Activated gamma-delta T cell treated with anti-CD3 and anti-CD28 coated beads, Interleukin-2, amount 50 U/mL, for 16 hours (primary cell): ENCODE measurements at places on chromosomes 4 and X.

DNA sequence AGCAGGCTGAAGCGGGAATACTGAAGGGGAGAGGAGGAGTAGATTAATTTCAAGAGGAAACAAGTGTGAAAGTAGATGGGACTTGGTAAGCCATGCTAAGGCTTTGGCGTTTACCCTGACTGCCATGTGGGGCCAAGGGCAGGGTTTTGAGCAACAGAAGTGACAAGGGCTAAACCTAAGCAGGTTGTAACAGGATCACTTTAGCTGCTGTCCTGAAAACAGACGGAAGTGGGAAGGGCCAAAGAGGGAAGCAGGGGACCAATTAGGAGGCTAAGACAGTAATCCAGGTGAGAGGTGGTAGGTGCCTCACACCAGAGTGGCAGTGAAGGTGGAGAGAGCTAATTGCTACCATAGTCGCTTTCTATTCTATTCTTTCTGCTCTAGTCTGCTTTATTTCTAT lies 166.5 kb downstream of the PJA1 start:
- DNase-seq = no peak

DNA sequence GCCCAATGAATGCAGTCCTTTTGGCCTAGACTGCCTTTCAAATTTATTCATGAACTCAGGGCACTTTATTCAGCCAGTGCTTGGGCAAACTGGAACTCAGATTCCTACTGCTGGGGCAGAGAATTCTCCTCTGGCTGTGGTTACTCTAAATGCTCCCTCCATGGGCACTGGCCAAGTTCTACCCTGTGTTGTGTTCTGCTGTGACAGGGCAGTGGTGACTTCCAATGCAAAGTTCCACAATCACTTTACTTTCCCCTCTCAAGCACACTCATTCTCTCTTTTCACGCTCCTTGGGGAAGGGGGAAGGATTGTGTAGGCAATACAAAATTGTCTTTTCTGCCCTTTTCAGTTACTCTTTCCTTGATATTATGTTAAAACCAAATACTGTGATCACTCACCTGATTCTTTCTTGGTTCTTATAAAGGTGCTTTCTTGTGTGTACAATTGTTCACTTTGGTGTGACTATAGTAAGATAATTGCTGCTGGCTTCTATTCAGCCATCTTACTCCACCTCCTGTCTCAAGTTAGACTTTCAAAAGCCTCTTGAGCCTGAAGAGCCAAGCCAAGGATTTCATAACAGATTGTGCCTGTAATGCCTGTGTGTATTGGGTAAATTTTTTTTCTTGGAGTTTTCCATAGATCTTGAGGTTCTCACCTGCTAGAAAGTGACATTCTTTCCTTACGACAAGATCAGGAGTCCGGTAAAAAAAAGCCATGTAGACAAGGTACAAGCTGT lies 1078.6 kb downstream of the FAM133A start:
- no peak for DNase-seq

- no peak for DNase-seq
These were observed 49.4 kb upstream of the ENOX2 start for GRCh38 chrX:130952266-130953043.

DNA sequence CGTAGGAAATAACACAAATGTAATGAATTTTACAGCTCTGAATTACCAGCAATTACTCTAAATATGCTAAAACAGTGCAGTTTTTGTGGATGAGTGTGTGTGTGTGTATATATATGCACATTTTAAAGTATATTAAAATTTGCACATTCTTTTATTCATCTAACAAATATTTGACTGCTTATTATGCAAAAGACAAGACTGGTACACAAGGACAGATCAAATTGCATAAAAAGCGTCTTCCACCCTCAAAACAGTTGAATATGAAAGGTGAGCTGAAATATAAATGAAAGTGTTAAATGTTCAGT lies 13.9 kb downstream of the ZAR1 start:
- no peak for DNase-seq

DNA sequence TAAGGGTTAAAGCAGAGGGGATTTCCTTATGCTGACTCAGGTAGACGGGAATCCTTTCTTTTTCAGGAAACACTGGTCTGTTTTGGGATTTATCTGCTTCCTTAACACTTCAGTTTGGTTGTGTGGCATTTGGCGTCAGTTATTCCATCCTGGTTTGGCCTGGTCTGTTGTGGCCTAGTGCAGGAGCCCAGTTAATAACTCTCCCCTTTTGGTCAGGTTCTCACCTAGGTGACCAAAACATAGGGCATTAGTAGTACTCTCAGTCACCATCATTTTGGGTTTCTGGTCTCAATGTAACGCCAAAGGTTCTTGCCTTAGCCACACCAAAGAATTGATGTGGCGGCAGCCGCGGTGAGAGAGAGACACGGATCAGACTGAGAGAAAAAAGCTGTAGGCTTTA lies 39.7 kb upstream of the IL9R start:
- DNase-seq = no peak

- DNase-seq = no peak
These were observed 605.2 kb upstream of the EPHA5 start for GRCh38 chr4:66275411-66276038.

DNA sequence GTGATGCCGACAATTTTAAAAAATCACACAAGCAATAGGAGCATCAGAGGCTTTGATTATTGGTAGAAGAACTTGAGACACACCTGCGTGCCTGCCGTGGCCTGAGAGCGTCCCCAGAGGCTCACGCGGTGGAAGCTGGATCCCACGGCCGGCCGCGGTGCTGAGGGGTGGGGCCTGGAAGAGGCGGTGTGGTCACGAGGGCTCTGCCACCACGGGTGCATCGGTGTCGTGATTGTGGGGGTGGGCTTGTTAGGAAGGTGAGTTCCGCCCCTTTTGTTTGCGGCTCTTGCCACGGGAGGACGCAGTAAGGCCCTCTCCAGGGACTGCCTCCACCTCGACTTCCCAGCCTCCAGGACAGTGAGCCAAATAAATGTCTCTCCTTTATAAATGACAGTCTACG lies 77.2 kb upstream of the ADRA2C start:
- DNase-seq = no peak

DNA sequence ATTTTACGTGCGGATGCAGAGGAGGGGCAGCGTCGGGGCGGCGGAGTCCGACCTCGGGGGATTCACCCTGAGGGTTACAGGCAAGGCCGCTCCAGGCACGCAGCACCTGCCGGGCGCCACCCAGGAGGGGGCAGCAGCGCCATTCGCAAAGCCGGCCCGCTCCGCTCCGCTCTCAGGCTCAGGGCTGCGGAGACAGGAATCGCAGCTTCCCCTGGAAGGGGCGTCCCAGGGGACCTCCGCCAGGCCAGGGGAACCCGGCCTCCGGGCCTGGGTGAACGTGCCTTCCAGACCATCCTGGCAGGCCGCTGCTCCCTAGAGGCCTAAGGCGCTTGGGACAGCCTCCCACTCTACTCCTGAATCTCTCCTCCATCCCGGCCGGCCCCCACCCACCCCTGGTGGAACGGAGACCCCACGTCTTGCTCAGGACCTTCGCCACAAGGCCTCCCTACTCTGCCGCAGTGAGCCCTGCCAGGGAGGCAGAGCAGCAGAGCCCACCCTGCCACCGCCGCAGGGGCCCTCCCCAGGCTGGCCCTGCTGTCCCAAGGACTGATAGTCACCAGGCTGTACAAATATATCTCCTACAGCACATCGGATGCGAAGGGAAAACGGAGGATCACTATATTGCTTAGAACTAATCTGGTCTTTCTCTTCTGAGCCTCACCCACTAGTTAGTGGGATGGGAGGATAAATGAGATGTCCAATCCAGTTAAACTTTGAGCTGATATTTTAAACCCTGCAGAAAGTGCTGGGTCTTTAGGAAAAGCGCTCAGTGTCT lies 115.0 kb downstream of the SMIM20 start:
- peak; percentile 52 for DNase-seq

DNA sequence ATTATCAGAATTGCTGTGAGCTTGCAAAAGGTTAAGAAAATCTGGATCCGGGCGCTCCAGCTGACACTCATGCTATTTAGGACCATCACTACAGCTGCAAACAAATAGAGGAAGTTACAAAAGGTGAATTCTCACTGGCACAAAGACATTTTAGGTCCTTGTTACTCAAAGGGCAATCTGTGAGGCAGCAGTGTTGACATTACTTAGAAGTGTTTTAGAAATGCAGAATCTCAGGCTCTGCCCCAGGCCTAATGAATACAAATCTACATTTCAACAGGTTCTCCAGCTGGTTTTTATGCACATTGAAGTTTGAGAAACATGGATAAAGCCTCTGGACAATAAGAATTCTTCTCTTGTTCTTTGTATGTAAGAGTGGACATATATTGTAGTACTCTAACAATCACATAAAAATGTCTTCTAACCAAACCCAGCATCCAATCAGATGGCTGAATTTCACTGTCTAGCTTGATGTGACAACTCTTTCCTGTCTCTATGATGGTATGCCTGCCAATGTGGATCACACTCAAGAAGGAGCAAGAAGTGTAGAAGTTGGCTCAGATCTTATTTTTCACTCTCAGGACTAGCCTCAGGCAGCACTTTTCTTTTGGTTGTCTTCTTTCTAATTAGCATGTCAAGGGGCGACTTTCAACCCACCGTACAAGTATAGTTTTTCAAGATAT lies 18.8 kb downstream of the SLC7A11 start:
- no peak for DNase-seq

DNA sequence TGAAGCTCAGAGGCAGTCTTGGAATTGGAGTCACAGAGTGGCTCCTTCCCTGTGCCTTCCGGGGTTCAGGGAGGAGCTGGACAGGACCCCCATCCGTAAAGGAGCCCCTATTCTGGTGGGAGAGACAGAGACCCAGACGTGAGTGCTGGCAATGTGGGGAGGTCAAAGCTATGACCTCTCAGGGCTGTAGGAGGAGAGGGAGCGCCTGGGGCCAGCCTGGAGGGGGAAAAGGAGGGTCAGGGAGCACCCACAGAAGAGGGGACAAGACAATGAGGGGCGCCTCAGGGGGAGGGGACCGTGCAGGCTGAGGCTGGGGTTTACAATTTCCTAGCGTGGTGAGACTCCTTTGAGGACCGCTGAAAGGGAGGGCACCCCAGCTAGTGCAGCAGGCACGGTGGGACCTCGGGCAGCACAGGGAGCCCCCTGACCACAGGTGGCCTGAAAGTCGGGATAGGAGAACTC lies 97.9 kb upstream of the LRPAP1 start:
- DNase-seq = no peak

GRCh38 chr4:53693909-53694308 lies 102.6 kb upstream of the LNX1 start:
- no peak for DNase-seq

DNA sequence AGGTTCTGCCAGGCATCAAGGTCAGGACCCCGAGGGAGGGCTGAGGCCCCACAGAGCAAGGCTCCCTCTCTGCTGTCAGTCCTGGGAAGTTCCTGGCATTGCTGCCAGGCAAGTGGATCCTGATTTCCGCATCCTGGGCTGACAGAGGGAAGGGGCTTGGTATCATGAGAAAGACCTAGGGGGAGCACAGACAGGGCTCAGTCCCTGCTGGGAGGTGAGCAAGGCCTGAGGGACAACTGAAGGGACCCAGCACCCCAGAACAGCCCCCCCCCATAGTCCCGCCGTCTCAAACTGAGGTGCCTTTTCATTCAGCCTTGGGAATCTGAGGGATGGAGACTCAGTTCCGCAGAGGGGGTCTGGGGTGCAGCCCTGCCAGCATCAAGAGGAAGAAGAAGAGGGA lies 971 bp downstream of the MAGEA11 start:
- DNase-seq = no peak

- DNase-seq = no peak
These were observed 8.3 kb downstream of the GPR50 start for GRCh38 chrX:151184705-151185104.

DNA sequence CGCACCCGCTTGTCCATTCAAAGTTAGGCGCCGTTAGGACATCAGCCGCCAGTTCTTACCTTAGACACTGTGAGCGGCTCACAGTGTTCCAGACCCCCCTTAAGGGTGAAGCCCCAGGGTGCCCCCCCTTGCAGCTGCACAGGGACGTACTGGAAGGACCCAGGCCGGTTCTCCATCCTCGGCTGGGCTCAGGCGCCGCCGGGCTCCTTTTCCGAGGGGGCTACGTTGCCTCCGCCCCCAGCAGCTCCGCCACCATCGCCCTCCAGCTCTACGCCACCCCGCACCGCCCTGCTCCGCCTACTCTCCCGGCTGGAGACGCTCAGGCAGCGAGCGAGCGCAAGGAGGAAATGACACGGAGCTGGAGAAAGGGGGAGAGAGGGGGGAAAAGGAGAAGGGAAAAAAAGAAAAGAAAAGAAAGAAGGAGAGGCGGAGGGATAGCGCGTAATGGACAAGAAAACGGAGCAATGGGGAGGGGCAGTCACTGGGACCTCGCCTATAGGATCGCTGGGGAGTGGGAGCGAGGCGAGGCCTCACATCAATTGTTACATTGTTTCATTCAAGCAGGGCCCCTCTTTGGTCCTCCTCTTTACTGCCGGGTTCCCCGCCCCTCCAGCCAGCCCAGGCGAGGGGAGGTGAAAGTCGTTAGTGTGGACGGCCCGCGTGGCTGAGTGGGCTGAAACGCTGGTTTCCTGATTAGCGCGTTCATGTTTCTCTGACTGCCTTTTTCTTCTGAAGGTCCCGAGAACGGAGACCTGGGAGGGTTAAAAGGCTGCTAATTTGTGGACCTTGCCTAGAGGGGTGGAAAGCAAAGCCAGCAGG lies at the start of gene SHROOM4:
TSS of gene SHROOM4 (minus strand) at position 352 of the 819 bp plus-strand sequence. CDS start at position 176, 176 bp downstream.
- DNase-seq = no peak

DNA sequence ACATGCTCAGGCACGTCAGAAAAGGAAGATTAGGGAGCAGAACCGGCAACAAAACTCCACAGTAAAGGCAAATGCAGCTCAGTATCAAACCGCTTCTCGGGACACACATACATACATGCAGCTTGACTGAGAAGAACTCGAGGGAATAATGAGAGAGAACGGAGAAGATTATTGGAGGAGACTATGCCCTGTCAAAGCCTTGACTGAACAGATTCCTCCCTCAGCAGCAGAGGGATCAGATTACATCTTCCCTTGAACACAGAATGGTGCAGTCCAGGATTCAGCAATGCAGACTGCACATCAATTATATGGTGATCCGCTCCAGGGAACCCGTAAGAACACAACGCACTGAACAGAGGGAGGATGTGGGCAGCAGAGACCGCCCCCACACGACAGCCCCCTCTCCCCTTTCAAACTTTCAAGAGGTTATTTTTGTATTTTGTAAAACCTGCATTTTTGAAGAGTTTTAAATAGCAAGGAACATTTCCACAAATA lies 183.2 kb downstream of the FBXW7 start:
- no peak for DNase-seq

- DNase-seq = no peak
These were observed 52.8 kb upstream of the CLDN24 start for GRCh38 chr4:183374950-183375555.
